Dorsolateral prefrontal cortex (tissue), 122 donors: ENCODE measurements at places on chromosomes 7 and 10.
A peak's percentile ranks its signal among the peaks of the same experiment; 100 is the strongest.

- DNase-seq = no peak
Measured at GRCh38 chr10:114905450-114905849, 32.5 kb upstream of the TRUB1 start.

- DNase-seq = no peak
Measured at GRCh38 chr7:81308643-81309322, 389.9 kb upstream of the SEMA3C start.

DNA sequence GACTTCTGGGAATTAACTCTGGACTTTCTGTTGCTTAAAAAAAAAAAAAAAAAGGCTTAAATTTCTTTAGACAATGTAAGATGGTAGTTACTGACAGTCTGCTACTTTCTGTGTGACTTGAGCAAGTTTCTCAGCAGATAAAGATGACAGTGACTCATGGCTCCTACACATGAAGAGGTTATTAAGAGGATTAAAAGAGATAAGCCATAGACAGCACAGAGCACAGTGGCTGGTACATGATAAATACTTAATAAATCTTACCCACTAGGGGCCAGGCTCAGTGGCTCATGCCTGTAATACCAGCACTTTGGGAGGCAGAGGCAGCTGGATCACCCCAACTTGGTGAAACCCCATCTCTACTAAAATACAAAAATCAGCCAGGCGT, 174.8 kb downstream of the JAZF1 start:
- DNase-seq = no peak

DNA sequence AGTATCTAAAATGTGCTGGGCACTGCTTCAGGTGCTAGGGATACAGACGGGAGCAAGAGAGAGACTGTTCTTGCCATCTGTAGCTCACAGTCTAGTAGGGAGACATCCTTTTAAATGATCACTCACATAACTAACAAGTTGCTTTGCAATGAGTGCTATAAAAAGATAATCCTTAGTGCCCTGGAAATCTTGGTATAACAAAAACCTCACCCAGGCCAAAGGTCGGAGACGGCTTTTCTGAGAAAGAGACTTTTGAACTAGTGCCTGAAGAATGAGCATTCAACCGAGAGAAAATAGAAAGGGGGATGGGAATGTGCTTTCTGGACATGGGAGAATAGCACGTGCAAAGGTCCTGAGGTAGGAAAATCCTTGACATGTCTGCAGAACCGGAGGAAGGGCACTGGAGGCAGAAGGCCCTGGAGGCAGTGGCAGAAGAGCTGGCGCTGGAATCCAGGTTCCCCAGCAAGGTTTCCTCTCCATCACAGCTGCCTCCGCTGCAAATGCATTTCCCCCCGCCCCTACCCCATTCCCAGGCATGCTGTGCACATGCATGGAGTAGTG, 89.4 kb downstream of the COL13A1 start:
- no peak for DNase-seq

DNA sequence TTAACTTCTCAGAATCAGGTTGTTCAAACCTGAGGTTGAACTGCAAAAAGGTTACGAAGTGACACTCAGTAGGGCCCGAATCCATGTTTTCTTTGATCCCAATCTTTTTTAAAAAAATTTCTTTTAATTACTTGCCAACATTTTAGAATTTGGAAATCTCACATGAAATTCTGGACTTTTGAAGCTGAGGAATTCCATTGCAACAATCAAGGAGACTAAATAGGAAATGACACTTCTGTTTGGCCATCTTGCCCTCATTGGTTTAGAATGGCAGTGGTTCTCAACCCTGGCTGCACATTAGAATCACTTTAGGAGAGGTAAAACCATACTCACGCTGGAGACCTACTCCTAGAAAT, 471 bp upstream of the TOMM7 start:
- DNase-seq = no peak

GRCh38 chr7:151291206-151291605, 42.7 kb upstream of the SMARCD3 start:
- DNase-seq = no peak

DNA sequence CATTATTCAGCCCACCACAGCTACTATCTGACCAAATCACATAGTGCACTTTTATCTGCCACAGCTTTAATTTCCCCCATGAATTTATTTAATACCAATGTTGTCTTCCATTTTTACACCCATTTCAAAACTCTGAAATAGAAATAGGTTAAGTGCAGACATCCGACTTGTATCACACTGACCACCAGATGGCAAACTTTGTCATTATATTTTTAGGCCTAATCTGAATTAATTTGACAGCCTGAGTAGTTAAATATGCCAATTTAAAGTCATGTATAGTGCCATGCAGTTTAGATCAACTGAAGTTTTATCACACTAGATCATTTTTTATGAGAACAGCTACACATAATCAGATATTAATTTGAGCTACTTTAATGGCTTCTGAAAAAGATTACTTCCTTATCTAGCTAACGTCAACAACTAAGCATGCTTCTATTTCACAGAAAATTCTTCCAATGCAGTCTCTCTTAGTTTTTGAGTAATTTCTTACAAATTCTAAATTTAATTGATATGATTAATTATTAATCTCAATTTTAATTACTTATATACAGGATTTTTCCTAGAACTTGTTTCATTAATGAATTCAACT, 566.4 kb downstream of the GFRA1 start:
- DNase-seq = no peak

DNA sequence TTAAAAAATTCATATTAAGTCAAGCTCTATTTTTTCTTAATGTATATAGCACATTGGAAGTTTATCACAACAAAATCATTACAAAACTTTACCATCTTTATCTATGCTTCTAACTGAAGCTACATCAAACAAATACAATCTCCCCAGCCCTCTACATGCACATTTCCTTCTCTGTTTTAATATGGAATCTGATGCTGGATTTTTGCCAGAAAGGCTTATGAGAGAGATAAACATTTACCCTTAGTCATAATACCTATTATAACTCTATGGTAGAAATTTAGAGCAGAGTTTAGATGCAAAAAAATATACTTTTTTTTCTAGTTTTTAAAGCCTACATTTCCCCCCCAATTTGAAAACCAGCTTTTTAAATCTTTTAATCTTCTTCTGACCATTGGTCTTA, 1198.6 kb downstream of the GATA3 start:
- no peak for DNase-seq

- no peak for DNase-seq
Measured at GRCh38 chr7:156783864-156784263, 109.1 kb downstream of the LMBR1 start.

DNA sequence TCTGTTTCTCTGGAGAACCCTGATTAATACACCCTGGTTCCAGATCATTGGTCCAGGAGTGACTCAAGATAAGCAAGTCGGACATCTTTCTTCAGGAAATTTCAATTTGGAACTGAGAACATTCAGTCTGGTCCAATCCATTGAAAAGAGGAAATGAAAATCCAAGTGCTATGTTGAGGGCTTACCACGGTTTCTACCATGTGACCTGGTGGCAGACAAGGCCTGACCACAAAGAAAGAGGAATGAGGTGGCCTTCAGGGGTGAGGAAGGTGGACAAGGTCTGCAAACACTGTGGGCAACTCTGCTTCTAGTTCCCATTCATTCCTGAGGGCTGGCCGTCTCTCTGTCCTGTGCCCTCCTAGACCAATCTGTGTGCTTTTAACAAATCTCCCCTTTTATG, 149.2 kb upstream of the GHITM start:
- no peak for DNase-seq

GRCh38 chr7:143252006-143252405, 11.2 kb upstream of the GSTK1 start:
- no peak for DNase-seq

DNA sequence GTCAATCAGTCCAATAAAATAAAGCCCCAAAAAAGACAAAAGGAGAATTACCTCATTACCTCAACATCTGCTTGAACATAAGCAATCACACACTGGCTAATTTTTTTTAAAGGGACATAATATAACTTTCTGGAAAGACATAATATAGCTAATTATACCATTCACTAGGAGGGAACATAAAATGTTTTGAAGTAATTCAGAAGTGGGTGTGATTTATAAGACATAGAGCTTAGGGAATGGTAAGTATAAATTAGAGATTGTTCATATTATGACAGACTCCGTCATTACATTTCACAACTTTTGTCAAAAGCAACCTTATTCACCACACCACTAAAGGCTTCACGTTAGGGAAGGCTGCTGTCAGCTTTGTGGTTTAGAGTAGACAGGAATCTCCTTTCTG, 3.8 kb downstream of the SHTN1 start:
- DNase-seq = no peak

DNA sequence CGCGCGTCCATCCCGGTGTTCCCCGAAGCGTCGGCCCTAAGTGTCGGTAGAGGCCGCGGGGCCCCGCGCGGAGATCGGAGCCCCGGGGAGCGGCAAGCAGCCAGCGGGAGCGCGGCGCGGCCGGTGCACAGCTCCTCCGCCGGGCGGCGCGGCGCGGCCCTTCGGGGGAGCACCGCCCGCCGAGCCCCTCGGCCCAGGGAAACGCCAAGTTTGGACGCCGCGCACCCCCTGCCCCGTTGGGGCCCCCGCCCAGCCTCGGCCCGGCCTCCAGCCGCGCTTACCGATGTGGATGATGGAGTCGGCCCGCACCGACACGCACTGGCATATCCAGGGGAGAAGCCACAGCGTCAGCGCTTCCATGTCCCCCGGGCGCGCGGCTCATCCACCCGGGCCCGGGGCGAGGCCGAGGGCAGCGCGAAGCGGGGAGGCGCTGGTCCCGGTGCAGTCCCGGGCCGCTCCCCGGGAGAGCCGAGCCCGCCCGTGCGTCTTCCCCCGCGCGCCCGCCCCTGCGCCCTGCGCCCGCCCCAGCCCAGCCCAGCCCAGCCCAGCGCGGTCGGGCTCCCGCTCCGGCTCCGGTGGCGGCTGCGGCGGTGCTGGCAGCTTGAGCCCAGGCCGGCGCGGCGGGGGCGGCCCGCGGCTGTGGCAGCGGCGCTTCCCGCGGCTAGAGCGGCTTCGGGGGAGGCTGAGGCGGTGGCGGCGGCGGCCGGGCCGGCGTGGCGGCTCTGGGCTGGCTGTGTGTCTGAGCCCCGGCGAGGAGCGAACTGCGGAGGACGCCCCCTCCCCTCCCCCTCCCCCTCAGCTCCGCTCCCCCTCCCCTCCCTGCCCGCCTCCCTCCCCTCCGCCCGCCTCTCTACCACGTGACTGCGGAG, at the start of gene GRID1:
GRID1 (minus strand) TSS at position 763 of the 869 bp plus-strand sequence.
- peak; percentile 61 for DNase-seq

DNA sequence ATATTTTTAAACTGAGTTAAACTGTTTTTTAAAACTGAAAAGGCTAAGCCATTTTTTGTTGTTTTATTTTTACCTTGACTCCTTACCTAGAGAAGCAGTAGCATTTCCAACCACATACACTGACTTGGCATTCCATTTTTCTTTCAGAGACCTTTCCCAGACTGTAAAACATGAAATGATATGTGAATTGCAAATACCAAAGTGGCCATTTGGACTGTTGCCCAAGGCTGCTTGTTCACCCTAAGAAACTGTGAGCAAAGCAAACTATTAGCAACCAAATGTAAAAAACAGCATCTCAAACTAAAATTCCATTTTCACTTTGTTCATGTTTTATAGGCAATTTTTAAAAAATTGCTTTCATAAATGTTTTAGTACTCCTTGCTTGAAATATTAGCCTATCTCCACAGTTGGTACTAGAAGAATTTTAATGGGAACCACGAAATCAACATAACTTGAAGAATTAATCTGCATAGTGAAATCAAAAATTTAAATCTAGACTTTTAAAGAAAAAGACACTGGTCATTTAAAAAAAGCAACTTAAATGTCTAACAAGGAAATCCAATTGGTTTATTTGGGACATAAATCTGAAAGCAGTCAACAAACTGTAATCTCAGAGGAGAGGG, 10.8 kb downstream of the UROS start:
- DNase-seq = no peak

GRCh38 chr10:44853796-44854195, 57.3 kb upstream of the TMEM72 start:
- DNase-seq = no peak

GRCh38 chr10:12505683-12506082, 156.3 kb downstream of the CAMK1D start:
- no peak for DNase-seq

DNA sequence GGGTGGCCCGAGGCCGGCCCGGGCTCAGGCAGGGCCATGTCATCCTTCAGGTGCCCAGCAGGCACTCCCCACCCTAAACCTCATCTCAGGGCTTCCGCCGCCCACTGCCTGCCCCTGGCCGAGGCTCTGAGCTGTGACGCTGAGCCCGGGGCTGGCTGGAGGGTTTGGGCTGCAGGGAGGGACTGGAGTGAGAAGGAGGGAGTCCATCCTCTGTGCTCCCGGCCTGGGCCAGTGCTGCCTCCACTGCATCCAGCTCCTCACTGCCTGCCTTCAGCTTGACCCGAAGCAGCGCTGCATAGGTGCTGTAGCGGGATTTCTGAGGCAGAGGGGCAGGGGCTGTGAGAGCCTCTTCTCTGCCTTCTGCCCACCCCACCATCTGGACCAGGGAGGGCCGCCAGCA, 7.6 kb downstream of the NFKB2 start:
- no peak for DNase-seq

DNA sequence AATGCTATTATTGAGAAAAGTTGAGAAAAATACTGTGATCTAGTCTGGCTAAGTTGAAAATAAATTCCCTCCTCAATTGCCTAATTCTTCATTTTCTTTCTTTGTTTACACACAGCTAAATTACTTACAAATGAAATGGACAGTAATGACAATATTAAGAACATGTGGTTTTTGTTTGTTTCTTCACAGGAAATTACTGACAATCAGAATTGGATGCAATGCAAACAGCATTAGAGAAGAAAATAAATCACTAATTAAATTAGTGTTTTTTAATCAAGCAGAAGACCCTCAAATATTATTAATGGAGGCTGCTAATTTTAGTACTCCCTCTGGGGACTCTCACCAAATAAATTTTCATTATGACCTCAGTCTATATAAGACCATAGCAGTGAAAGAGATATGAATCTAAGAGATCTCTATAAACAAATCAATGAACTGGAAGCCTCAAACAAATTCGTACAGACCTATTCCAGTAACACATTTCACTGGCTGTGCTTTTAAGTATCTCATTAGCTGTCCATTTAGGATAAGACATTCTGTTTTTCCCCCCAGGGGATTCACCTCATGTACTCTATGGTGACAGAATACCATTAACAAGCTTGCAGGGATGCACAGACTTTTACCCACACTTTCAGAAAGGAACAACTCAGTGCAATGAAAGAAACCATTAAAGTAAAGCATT, 202.0 kb upstream of the DGKB start:
- no peak for DNase-seq

DNA sequence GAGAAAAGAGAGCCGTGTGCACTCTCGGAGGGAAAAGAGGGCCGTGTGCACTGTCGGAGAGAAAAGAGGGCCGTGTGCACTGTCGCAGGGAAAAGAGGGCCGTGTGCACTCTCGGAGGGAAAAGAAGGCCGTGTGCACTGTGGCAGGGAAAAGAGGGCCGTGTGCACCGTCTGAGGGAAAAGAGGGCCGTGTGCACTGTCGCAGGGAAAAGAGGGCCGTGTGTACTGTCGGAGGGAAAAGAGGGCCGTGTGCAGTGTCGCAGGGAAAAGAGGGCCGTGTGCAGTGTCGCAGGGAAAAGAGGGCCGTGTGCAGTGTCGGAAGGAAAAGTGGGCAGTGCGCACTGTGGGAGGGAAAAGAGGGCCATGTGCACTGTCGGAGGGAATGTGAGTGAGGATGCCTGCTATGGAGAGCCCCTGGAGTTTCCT, 188.7 kb downstream of the DNAJB6 start:
- DNase-seq = no peak

GRCh38 chr10:11687357-11687771, 54.8 kb upstream of the ECHDC3 start:
- no peak for DNase-seq

- DNase-seq = no peak
Measured at GRCh38 chr10:60495338-60496055, 105.8 kb upstream of the ANK3 start.
